ENCODE measurements at places on chromosomes 6 and 20.
A peak's percentile ranks its signal among the peaks of the same experiment; 100 is the strongest.

GRCh38 chr6:143759666-143760065, 81.9 kb downstream of the PHACTR2 start:
- peak; percentile 9 for DNase-seq

DNA sequence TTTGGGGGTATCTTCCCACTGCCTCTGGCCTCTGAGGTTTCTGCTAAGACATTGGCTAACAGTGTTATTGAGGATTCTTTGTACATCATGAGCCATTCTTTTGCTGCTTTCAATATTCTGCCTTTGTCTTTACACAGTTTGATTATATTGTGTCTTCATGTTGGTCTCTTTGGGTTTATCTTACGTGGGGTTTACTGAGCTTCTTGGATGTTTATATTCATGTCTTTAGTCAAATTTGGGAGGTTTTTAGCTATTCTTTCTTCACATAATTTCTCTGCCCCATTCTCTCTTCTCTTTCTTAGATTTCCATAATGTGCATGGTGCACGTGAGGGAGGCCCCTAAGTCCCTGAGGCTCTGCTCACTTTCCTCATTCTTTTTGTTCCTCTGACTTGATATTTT, 7.6 kb downstream of the ENTPD6 start:
- DNase-seq, result no peak

DNA sequence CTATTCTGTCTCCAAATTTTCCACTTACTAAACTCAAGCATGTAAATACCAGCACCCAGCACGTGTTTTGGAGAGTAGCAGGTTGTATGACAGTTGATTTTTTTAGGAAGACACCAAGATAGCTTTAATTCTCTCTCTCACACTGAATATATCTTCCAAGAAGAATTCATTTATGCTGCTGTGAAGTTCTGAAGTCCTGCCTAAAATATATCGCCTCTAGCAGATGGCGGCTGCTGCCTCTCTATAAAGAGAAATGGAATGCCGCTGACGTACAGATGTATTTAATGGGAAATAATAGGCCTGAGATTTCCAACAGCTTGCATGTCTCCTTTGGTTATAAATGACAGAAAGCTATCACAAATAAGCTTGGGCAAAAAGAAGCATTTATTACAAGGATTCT, 74.7 kb downstream of the PFDN4 start:
- no peak for DNase-seq

DNA sequence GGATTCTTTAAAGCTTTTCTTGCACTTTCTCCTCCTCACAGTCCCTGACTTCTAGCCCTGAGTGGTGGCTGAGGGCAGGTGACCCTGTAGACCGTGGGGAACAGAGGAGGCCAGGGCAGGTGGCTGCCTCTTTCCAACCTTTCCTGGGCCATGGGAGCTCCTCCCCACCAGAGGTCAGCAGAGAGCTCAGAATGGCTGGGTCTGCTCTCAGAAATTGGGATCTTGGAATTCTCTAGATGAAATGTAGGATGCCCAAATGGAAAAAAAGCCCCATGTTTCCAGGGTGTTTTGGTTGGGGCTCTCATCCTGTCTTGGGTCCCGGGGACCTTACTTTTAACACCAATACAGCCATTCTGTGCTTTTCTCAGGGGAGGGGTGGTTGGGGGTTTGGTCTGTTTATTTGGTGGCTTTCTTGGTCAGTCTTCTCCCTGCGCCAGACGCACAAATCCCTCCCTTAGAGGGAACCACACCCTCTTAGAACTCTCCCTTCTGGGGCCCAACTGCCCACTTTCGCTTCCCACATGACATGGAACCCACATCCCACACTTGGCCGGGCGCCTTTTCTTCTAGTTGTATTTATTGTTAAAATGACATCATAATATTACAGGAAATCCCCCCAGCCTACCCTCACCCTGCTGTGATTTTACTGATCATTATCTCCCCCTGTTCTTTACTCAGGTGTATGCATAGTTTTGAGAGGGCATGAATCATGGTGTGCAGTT, 17.9 kb downstream of the GNAS start:
- DNase-seq, result peak; percentile 64

DNA sequence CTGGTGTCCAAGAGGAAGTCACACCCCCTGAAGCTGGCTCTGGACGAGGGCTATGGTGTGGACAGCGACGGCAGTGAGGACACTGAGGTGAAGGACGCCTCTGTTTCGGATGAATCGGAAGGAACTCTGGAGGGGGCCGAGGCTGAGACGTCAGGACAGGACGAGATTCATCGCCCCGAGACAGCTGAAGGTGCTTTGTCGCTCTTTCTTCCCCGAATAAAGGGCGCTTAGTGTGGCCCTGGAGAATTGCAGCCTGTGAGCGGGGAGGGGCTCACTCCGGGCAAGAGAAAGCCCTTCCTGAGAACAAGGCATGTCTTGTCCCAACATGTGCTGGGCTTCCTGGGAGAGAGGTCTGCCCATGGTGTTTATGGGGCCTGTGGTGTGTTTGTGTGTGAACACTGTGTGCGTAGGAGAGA, 41.4 kb downstream of the MYT1 start:
- no peak for DNase-seq

GRCh38 chr6:144331491-144331969, 46.4 kb downstream of the UTRN start:
- no peak for DNase-seq

DNA sequence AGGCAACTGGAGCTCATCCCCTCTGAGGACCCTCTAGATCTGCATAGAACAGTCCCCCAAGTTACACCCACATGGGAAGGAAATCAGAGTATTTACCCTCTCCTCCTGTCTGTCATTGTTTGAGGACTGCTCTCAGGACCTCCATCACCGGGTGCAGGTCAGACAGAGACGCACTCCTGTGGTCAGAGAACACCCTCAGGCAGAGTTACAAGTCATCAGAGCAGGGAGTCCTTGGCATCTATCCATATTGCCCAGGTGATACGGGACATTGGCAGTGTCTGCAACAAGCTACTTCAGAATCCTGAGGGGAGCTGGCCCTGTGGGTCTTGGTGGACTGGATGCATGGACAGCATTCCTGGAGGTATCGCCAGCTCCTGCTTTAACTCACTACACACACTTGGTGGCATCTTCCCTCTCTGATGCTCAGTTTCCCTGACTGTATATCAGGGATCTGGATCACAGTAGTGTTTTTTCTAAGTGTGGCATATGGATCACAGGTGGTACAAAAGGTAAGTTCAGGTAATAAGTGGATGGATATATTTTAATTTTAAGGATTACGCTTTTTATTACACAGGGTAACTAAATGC, 15.1 kb upstream of the ISM1 start:
- DNase-seq, result no peak

GRCh38 chr6:31485055-31485454, 12.9 kb upstream of the MICB start:
- DNase-seq, result no peak

GRCh38 chr6:124983383-124984083, 21.3 kb downstream of the RNF217 start:
- DNase-seq, result no peak

DNA sequence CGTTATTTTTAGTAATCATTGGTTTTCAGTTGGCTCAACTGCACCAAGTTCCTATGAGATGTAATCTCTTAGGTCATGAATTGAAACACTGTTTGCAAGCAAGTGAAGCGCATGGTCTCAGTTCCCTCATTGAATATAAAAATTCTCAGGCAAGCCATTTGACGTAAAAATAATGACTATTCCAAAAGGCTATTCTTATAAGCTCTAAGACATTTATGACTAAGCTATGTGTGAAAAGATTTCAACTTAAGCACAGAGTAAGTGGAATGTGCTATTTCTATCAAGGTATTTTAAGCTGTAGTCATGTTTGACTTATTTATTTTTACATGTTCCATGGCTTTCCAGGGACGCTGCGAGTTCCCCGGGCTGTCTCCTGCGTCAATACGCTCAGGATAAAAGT, 248.5 kb downstream of the THBS2 start:
- DNase-seq, result no peak

GRCh38 chr6:108982154-108983113, 112.2 kb downstream of the SESN1 start:
- DNase-seq, result no peak

- DNase-seq, result no peak
Measured at GRCh38 chr20:50210066-50210619, 19.5 kb downstream of the CEBPB start.

GRCh38 chr6:1538810-1539478, 70.8 kb upstream of the FOXC1 start:
- no peak for DNase-seq

DNA sequence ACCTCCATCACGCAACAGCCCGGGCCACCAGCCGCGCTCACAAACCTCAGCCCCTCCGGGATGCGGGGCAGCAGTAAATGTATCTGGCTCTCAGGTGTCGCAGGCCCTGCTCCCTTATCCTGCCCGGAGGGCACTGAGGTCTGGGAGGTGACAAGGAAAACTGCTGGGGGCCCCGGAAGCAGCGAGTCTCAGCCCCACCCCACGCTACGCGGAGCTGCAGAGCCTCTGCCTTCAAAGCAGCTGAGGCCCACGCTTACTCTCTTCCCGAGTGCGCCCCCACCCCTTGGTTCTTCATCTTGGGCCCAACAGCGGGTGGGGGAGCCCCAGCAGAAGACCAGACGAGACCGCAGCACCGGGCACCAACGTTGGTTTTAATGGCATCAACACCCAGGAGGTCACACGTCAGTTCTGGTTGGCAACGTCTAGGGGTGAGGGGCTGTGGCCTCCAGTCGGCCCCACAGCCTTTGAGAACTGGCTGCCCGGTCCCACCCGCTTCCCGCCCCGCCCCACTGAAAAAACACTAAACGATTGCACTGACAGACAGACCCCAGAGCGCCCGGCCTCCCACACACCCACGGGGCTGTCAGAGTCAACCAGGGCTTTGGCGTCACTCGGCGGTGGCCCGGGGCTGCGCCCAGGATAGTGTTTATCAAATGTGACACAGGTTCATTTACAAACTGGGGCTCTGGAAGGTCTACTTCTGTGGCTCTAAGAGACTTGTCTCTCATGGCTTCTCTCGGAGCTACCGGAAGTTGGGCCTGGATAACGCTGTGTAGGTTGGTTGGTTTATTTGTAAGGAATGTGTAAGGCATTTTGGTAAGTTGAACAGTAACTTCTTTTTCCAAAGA, 43.7 kb downstream of the DSTN start:
- no peak for DNase-seq

GRCh38 chr20:49233226-49233625, 14.0 kb downstream of the DDX27 start:
- no peak for DNase-seq

DNA sequence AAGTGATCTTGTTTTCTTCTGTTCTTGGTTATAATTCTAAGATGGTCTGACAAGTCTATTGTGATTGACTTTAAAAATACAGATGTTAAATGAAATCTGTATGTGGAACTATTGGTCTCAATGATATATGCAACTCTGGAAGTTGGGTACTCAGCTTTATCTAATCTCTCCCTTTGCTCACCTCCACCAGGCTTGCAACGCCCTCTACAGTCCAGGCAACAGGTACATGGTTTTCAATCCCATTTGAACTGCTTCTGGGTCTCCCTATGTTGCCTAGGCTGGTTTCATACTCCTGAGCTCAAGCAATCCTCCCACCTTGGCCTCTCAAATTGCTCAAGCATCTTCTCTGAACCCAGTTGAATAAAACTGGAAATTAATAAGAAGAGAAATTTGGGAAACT, 25.6 kb upstream of the HLA-DQB1 start:
- peak; percentile 73 for DNase-seq

DNA sequence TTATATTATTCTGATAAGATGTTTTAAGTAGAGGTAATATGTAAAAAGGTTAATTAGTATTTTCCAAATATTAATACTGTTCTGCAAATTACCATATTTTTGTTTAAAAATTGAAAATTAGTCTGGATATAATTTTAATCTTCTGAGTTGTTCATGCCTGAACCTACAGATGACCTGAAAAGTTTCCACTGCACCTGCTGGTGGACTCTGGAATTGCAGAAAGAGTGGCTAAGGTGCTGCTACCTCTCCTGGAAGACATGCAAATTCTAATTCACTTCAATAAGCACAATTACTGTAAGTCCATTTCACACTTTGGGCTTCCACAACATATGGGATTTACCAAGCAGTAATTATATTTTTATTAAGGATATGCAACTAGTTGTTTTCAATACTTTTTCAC, 77.7 kb upstream of the OLIG3 start:
- DNase-seq, result peak; percentile 49

- peak; percentile 11 for DNase-seq
Measured at GRCh38 chr20:38034108-38034649, 633 bp downstream of the RPRD1B start.

DNA sequence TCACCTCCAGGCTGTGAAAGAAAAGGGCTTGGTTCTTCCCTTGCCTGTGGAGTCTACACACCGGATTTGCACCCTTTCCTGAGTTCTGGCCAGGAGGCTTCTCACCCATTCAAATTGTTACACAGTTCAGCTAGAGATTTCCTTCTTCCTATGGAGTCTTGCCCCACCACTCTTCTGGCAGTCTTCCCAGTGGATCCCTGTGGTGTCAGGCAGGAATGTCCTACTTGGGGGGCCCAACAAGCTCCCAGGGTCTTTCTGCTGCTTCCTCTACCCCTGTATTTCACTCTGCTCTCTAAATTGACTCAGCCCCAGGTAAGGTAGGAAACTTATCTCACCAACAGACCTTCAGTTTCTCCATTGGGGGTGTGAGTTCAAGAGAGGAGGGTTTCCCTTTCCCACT, 14.0 kb upstream of the CST9L start:
- DNase-seq, result no peak

- DNase-seq, result no peak
Measured at GRCh38 chr6:36926708-36927513, 27.6 kb upstream of the PI16 start.

DNA sequence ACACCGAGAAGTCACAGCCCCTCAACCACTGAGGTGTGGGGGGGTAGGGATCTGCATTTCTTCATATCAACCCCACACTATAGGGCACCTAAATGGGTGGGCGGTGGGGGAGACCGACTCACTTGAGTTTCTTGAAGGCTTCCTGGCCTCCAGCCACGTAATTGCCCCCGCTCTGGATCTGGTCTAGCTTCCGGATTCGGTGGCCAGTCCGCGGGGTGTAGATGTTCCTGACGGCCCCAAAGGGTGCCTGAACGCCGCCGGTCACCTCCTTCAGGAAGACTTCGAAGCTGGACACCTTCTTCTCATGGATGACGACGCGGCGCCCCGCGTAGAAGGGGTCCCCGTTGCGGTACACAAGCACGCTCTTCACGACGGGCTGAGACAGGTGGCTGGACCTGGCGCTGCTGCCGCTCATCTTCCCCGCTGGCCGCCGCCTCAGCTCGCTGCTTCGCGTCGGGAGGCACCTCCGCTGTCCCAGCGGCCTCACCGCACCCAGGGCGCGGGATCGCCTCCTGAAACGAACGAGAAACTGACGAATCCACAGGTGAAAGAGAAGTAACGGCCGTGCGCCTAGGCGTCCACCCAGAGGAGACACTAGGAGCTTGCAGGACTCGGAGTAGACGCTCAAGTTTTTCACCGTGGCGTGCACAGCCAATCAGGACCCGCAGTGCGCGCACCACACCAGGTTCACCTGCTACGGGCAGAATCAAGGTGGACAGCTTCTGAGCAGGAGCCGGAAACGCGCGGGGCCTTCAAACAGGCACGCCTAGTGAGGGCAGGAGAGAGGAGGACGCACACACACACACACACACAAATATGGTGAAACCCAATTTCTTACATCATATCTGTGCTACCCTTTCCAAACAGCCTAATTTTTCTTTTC, at the start of gene DCDC2:
Gene DCDC2 (minus strand): TSS at position 724 of the 883 bp plus-strand sequence. CDS start 309 bp downstream, at position 415.
- no peak for DNase-seq
